ENCODE measurements at places on chromosomes 7 and 10.
A peak's percentile ranks its signal among the peaks of the same experiment; 100 is the strongest.

DNA sequence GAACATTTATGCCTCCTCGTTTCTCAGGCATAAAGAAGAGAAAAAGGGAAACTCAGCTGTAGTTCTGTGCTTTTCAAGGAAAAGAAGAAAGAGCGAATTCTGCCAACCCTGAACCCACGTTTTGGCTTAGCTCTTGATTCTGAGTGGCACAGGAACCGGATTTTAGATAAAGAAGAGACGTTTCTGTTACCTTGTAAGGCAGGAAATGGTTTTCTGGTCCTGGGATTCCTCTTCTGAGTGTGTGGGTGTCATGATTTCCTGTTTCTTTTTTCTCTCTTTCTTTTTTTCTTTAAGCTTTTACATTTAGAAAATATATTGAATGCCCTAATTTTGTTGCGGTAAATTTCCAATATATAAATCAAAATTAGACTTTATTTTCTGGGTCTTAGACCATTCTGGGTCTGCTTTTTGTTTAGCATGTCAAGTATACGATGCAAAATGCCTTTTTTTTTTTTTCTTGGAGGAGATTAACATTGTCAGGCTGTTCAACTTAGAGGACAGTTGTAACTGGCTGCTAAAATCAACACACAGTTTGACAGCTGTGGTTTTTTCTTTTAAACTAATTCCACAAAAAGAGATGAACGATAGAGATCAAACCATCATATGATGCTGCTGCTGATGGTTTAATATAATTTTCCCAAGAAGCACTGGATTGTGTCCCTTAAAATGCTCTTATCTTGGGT is 190.8 kb downstream of the GATA3 start:
- no peak for DNase-seq

GRCh38 chr10:28248092-28248491 is 54.8 kb downstream of the MPP7 start:
- DNase-seq = no peak

- no peak for DNase-seq
These were observed 51.9 kb upstream of the PTN start for GRCh38 chr7:137395420-137395819.

GRCh38 chr10:44870031-44870430 is 41.1 kb upstream of the TMEM72 start:
- no peak for DNase-seq

GRCh38 chr7:101558742-101559325 is 70.3 kb downstream of the MYL10 start:
- peak; percentile 12 for DNase-seq

GRCh38 chr10:125095228-125095627 is 65.1 kb downstream of the CTBP2 start:
- no peak for DNase-seq

DNA sequence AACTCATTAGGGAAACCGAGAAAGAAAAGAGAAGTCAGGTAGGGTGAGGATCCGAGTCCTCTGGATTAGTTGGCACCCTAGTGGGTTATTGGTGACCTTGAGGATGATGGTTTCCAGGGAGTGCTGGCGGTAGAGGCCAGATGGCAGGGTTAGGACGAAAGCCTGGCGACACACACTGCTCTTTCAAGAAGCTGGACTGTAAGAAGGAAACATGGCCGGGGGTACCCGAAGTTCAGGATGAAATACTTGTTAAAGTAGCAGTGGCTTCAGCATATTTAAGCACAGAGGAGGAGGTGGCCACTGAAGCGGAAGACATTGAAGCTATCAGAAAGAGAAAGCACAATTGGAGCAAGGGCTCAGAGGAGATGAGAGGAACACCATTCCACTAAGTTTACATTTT is 224.6 kb downstream of the RELN start:
- DNase-seq = no peak

- no peak for DNase-seq
These were observed 109.0 kb upstream of the SHH start for GRCh38 chr7:155921086-155921803.

- no peak for DNase-seq
These were observed 94.7 kb downstream of the ARHGAP22 start for GRCh38 chr10:48509974-48510692.

GRCh38 chr7:20007510-20007909 is 209.7 kb downstream of the MACC1 start:
- DNase-seq = no peak

GRCh38 chr7:40587419-40587818 is 452.6 kb downstream of the SUGCT start:
- DNase-seq = no peak

- DNase-seq = no peak
These were observed 49.8 kb upstream of the SRRM3 start for GRCh38 chr7:76151932-76152331.

DNA sequence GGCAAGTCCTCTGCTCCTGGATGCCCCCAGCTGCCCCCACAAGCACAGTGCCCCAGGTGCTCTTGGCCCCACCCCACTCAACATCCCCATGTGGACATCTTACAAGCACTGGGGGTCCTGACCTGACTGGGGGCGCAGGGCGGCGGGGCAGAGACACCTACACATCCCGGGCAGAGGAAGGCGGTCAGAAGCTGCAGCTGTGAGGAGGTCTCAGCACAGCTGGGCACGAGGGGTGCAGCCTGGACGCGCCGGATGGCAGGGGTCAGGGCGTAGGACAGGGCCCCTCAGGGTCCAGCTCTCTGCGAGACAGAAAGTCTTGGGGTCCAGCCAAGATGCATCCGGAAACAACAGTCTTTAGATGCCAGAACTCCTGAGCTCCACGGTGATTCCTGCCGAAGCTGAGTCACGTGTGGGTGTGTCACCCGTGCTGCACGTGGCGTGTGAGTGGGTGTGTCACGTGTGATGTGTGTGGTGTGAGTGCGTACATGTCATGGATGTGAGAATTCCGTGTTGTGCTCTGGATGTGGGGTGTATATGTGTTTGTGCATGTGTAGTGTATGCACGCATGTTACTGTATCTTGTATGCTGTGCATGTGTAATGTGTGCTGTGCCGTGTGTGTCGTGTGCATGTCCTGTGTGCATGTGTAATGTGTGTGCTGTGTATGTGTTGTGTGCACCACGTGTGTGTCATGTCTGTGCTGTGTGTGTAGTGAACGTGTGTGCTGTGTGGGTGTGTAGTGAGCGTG is 5.1 kb downstream of the VENTX start:
- DNase-seq = peak; percentile 74

- DNase-seq = peak; percentile 58
These were observed 17.2 kb upstream of the TPST1 start for GRCh38 chr7:66187905-66188304.

All from AG08396 (cell line).